ENCODE measurements at places on chromosomes 1 and 21.

DNA sequence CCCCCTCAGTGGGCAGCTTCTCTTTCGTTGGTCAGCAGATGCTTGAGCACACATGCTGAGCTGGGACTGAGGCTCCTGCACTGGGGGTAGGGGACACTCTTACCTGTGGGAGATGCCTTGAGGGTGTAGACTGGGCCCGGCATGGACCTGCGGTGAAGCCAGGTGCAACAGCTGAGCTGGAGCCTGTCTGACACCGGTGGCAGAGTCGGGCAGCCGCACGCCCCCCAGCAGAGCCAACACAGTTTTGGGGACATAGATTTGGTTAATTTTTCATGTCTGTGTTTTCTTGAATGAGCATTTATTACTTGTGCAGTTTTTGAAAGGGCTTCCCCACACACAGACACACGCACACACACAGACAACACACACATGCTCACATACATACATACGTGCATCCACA, 5.9 kb upstream of the HES5 start:
- DNase-seq = no peak

- DNase-seq = no peak
Measured at GRCh38 chr1:232764458-232765251, 40.6 kb upstream of the MAP10 start.

DNA sequence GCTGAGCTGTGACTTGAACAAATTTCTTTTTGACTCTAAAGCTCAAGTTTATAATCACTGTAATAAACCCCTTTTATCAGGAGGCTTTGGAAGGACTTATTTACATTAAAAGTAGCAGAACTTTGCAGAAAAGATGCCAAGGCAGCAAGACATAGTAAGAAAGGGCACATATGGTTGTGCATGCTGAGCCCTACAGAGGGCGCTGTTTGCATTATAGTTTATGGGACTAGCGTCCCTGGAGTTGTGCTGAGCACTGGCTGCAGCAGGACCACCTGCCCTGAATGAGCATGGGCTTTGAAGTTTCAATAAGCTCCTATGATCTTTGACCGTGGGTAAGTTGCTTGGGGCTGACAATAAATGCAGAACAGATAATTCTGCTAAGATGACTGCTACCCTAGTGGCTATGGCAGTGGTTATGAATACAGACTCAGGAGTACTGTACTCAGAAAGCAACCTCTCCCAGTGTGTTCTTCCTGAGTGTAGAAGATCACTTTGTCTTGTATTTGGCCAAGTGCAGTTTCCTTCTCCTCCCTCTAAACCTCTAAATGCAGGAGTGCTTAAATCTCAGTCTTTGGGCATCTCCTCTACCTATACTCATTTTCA, 45.4 kb upstream of the USP1 start:
- no peak for DNase-seq

GRCh38 chr1:171817511-171818265, 23.6 kb upstream of the DNM3 start:
- DNase-seq = no peak

DNA sequence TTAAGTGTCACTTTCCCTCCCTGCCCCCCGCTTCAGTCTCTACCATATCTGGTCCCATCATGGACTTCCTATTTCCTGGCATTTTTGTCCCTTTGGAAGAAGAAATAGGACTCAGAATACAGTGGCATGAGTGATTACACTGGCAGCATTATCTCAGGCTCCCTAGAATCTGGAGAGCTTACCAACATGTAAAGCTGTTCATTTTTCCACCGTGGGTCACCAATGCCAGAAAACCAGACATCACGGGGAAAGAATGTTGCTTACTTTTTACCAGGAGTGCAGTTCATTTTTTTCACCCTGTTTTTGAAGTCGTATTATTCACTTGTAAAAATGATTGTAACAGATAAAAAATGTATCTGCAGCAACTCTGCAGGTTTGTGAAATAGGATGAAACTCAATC, 44.8 kb downstream of the BACH1 start:
- DNase-seq = no peak

- DNase-seq = no peak
Measured at GRCh38 chr1:201096041-201096461, 16.2 kb downstream of the CACNA1S start.

DNA sequence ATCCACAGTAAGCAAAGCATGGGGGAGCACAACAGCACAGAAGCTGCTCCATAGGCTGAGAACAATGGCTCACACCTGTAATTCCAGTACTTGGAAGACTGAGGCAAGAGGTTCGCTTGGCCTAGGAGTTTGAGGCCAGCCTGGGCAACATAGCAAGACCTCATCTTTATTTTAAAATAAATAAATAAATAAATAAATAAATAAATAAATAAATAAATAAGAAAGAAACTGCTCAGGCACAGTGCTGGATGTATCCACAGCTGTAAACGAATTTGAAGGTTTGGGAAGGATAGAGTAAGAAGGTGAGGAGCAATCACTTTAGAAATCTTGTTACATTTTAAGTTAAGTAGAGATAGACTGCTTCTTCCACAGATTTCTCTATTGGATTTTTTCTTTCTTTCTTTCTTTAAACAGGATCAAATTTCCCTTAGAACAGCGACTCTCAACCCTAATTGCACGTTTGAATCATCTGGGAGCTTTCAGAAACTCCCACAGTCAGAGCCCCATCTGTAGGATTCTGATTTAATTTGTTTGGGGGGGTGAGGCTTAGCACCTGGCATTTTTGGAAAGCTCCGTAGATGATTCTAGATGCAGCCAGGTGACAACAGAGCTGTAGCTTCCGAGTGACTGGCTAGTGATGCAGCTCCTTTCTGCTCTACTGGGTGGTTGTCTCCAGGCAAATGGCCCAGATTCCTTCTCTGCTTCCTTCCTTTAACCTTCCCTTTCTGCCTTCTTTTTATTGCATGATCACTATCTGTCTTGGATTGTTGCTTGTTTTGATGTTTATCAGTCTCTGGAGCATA, 53.5 kb downstream of the S1PR1 start:
- DNase-seq = no peak

- DNase-seq = no peak
Measured at GRCh38 chr21:31576428-31576827, 83.1 kb upstream of the SOD1 start.

GRCh38 chr1:229452956-229453801, 19.3 kb upstream of the ACTA1 start:
- DNase-seq = no peak

DNA sequence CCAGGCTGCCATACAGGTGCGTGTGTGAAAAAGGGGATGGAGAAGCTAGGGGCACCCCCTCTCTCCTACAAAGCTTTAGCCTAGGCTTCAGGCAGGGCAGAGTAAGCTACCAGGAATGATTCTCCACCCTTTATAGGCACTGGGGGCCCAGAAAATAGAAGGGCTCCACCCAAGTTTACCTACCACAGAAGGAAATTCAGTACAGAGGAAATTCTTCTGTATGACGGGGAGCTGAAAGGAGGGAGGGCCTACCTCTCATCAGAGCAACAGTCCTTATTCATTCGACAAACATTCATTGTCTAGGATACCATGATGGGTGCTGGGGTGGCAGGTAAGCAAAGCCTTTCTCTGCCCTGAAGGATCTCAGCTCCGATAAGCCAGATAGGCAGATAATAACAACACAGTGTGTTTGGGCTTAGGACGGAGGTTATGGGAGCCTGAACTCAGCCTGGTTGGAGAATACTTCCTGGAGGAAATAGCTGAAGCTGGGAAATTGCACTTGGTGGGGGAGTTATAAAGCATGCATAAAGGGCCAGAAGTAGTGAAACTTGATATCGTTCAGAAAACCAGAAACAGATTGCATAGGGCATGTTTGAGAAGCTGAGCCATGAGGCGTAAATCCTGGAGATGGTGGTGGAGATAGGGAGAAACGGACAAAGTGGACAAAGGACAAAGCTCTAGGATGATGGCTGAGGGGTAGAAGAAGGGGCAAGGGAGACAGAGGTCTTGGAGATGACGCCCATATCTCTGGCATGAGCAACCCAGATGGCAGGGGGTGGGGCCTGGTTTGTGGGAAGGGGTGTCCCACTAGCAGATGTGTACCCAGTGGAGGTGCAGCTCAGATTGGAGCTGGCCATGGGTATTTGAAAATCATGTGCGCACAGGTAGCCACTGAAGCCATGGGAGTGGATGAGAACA, 5.3 kb upstream of the P3R3URF start:
- no peak for DNase-seq

DNA sequence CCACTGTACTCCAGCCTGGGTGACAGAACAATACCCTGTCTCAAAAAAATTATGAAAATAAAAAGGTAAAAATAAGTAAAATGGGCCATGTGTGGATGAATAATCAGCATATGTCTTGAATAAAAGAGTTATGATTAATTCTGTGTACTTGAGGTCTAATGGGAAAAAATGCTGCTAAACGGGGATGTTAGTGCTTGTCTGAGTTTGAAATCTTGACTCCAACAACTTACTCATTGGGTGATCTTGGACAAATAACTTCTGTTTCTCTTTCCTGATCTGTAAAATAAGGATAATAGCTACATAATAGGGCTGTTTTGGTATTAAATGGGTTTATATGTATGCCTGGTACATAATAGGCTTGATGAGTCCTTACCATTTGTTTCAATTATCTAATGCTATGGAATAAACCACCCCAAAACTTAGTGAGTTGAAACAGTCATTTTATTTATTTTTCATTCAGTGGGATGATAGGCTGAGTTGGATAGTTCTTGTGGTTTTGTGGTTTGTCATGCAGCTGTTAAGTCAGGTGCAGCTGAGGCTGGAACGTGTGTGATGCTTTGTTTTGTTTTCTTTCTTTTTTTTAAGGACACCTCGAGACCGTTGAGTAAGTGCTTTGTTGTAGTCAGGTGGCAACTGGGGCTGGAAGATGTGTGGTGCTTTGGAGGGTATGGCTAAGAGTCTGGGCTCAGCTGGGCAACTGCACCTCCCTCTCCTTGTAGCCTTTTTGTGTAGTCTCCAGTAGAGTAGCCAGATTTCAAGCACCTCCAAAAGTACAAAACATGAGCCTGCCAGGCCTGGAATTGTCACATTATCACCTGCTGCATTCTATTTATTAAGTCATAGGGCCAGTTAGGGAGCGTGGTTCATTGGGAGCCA, 4.9 kb downstream of the MDM4 start:
- DNase-seq = no peak

- no peak for DNase-seq
Measured at GRCh38 chr1:79052829-79053449, 46.4 kb upstream of the ADGRL4 start.

GRCh38 chr1:188761226-188761625, 1716.4 kb downstream of the BRINP3 start:
- DNase-seq = no peak

DNA sequence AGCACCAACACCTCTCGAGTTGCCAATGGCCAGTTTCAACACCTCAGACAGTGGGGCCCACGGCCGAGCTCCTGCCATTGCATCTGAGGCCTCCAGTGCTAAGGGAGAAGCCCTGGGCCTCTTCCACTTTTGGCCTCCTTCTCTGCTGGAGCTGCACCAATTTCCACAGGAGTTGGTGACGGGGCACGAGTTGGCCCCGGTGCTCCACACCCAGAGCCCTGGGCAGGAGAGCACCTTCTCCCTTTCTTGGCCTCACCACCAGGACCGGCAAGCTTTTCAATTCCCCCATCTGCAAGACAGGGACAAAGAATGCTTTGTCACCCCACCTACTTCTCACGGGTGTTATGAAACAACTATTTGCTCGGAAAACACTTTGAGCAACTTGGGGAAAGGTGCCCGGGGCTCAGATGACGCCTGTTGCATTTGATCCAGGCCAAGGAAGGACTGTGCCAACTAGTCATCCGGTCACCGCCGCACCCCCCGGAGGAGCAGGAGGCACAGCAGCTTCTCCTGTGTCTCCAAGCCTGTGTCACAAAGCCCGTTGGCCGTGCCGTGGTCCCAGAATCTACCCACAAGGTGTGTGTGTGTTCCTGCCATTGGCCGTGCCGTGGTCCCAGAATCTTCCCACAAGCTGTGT, 55.2 kb downstream of the TOMM20 start:
- no peak for DNase-seq

DNA sequence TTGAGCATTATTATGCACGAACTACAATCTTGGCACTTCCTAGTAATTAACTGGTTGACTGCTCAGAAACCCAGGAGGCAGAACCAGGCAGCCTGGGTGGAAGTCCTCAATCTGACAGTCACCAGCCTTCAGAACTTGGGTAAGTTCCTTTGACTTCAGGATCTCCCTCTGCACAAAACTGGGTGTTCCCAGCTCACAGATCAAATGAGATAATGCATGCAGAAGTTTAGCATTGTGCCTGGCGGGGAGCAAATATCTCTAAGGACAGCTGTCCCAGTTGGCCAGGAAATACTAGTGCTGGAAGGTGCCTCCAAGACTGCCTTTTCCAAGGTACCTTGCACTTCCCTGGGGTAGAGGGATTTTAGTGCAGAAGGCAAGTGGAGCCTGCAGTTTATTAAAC, 294.8 kb downstream of the PCP4 start:
- DNase-seq = no peak

DNA sequence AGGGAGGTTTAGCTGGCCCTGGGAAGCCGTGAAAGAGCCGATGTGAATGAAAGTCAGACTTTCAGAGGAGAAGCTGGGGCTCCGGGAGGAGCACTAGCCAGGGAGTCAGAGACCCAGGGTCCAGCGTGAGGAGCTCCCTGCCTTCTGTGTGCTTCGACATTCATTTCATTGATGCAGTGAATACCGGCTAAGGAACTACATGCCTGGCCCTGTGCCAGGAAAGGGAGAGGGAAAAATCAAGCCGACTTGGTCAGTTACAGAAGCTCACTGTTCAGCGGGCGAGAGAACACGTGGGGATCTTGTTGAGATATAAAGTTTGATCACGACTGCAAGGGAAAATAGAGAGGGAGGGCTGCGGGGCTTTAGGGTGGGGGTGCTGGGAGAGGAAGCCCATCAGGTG, 76.7 kb upstream of the RUNX3 start:
- DNase-seq = no peak

DNA sequence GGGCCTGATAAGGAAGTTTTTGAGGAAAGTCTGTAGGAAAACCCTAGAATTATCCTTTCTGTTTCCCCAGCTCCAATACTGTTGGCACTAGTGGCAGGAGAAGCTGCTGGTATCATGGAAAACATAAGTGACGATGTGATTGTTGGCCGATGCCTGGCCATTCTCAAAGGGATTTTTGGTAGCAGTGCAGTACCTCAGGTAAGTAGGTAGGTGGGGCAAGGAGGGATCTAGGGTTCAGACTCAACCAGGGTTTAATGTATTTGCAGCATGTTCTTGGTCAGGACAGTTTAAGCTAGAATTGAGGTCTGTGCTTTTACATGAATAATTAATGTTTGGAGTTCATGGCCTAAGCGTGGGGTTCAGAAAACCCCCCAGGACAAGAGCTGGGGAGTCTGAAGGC, 62.1 kb downstream of the KDM1A start:
- no peak for DNase-seq

GRCh38 chr1:36479505-36480051, 3.1 kb downstream of the CSF3R start:
- DNase-seq = no peak

GRCh38 chr1:113999799-114000198, 20.5 kb downstream of the OLFML3 start:
- no peak for DNase-seq

GRCh38 chr1:3120140-3120539, 51.1 kb downstream of the PRDM16 start:
- DNase-seq = no peak

- DNase-seq = no peak
Measured at GRCh38 chr1:165544996-165545395, 1.2 kb downstream of the LRRC52 start.

All from coronary artery (tissue), 2 donors.